ENCODE measurements at places on chromosomes 2 and 18.

GRCh38 chr2:17719562-17720371, 33.8 kb downstream of the SMC6 start:
- peak; percentile 33 for DNase-seq

DNA sequence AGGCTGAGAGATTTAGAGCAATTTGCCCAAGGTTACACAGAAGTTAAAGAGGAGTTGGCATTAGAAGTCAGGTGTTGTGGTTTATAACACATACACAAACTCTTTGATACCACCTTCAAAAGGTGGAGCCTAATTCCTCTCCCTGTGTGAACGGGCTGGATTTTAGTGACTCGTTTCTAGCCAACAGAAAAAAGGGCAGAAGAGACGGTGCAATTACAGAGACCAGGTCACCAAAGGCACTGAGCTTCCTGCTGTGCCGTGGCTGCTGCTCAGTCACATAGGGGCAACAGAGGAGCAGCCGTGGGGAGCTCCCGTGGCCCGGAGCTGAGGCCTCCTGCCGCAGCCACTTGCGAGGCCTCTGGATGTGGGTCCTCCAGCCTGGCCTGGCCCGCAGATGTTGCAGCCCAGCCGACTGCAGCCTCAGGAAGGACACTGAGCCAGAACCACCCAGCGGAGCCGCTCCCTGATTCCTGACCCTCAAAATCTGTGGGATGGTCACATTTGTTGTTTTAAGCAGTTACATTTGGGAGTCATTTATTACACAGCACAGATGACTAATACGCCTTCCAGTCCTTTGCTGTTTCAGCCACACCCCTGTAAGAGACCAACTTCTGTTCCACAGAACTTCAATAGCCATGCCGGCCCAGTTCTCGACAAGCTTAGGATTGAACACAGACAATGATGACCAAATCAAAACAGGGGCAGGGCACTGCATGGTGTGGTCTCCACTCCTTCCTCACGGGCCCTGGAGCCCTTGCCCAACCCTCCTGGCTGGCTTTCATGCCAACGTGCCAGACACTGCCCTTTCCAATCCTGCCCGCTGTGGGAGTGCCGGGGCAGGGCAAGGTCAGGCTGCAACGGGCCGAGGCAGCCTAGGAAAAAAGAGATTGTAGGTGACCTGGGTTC, 17.1 kb downstream of the EDAR start:
- DNase-seq: no peak

DNA sequence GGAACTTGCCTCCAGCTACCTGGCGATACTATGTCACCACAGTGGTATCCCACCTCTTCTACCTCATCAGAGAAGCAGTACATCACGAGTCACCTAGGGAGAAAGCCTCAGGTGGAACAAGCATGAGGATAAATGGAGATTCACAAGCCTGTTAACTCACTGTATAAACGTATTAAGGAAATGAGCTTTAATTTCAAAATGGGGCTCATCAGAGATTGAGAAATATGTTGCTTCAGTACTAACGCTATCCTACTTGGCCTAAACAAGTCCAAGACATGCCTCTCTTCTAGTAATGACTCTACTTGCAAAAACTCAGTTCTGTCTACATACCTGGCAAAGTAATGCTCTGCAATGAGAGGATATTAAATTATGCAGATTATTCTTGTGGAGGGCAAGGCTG, 4.3 kb downstream of the SLC39A6 start:
- DNase-seq: no peak

DNA sequence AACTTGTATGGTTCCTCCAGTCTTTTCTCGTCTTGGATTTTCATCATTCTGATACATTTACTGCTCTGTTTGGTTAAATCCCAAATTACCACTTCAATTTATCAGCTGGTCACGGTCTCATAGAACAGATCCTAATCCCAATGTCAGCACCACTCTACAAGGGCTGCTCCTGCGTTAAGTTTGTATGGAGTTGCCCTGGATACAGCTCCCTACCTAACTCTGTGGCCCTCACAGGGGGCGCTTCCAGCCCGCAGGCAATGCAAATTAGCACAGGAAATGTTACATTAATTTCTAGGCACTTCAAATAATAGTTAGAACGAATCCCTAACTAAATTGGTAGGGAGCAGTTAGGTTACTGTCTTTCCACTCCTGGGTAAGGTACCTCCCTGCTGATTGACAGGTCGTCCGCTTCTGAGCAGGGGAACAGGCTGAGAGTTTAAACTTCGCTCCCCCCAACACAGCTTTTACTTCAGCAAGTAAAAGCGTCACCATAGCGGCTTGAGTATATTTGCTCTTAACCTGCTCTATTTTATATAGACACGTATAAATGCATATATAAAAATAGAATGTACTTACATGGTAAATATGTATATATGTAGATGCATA, 238.5 kb upstream of the FANCL start:
- no peak for DNase-seq

All from ACHN (cell line).